ENCODE measurements at places on chromosomes 2 and 18.

DNA sequence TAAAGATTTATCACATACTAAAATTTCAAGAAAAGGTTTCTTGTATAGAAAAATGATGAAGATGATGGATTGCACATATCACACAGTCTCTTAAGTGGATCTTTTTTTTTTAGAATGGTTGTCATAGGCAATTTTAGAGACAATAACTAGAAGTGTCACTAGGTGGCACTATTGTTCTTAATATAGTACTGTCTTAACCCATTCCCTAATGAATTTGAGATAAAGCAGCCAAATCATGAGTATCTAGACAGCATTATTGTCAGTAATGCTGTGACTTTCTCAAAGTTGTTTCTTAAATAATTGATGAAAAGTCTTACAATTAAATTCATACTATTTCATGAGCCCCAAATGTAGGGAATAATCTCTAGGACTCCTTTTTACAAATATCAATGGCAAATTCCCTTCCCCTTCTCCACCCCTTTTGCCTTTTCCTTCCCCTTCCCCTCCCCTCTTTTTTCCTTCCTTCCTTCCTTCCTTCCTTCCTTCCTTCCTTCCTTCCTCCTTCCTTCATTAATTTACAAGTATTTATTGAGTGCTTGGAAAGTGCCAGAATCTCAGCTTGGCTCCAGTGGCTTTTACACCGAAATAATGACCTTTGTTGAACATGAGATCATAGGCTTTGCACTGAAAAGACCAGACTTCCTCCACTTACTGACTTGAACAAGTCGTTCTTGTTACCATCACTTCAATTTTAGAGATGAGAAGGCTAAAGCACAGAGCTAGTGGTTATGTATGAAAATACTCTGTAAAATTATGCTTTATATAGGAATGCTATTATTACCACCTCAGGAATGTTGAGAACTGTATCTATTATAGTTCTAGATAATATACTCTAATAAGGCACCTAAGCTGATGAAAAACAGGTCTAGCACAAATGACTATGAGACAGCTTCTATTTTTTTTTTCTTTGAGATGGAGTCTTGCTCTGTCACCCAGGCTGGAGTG lies 19.8 kb downstream of the MYL12B start:
- DNase-seq, result no peak

DNA sequence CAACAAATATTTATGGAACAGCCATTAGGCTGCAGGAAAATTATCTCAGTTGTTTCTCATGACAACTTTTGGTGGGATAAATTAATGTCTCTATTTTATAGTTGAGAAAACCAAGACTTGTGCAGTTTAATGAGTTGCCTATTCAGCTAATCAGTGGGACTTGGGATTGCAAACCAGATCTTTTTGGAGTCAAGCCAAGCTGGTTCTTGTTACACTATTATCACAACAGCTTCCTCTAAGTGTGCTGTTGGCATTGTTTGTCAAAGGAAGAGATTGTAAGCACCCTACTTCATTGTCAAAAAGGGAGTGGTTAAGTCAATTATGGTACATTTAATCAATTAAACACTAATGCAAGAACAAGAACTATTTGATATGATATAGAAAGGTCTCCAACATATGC lies 119.2 kb downstream of the PAX3 start:
- DNase-seq, result no peak

- DNase-seq, result no peak
Measured at GRCh38 chr2:203871371-203871983, 3.9 kb downstream of the CTLA4 start.

- no peak for DNase-seq
Measured at GRCh38 chr2:2698182-2699120, 367.4 kb upstream of the MYT1L start.

GRCh38 chr2:120989512-120990441 lies 254.1 kb downstream of the GLI2 start:
- no peak for DNase-seq

DNA sequence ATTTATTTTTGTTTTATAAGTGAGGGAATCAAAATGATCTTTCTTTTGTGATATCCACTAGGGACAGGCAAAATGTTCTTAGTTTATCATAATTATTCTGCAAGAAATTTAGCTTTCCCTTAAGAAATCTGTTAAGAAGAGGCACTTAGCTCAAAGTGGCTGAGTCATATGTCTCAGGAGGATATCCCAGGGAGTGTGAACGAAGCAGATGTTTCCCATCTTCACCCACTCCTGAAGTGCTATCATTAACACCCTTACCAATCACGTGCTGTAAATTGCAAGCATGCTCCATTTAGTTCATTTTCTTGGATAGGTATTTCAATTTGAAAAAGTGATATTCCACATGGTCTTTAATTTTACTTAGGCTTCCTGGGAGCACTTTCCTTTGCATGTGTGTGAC lies 774.3 kb upstream of the TMEFF2 start:
- no peak for DNase-seq

DNA sequence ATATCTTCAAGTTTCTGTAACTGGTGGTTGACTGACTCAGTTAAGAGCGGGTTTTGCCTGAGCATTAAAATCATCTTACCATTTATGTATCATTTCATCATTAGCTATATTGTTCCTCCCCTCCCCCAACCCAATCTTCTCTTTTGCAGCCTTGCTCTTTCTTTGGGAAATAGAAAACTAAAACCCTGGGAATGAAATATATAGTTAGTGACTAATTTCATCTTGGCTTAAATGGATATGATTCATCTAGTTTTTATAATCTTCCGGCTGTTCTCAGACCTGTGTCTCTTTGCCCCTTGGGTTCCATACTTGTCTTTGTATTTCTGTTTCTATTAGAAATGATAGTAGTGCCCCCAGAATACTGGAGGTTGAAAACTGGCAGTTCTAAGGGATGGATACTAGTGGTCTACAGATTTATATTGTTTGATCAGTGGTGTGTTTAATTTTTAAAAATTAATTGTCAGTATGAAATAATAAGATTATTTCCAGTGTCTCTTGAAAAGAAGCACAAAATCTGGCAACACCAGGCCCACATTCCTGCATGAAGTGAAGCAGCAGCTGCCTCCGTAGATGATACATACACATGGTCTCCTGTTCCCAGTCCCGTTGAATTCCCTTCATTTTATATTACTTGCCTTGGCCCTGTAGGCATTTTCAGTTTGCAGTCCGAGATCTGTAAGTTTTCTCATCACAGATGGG lies 44.5 kb downstream of the PHLPP1 start:
- DNase-seq, result no peak

DNA sequence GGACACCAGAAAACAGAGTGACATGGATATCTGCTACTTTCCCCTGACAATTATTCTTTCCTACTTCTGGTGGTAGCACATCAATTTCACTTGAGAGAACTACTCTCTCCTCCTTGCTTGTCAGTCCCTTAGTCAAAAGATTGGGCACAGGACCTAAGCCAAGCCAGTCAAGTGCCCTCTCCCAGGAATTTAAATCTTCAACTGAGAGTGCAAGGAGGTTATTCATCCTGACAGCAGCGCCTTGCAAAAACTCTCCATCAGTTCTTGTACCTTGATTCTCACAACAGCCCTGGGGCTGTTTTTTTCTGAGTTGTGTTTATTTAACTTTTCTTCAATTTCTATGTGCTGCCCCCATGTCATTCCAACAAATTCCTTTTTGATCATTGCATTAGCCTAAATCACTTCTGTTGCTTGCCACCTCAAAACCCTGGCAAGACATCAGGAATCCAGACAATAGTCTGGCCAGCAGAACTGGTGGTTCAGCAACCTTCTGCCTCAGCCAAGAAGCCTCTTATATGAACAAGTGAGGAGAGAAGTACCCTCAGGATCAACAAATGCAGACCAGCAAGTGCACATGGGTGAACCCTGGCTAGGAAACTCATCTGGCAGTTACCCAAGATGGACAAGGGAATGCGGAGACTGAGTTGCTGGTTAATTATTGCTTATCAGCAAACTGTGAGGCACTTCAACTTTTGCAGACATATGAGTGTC lies 19.4 kb downstream of the COL4A3 start:
- DNase-seq, result no peak

DNA sequence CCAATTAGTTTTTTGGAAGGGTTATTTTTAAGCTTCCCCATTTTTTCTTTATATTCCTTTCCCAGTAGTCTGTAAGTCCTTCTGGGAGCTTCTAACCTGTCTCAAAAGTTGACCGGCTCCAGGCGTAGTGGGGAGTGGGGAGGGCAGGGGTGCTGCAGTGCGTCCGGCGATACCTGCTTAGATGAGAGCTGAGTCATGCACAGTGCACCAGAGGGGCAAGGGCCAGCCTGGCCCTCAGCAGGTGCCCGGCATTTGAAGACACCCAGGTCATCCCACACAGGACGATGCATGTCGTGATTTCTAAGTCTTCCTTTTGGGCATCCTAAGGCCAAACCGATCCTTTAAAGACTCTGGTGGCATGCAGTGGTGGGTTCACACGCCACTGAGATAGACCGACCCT lies 73.4 kb downstream of the TPO start:
- DNase-seq, result no peak

DNA sequence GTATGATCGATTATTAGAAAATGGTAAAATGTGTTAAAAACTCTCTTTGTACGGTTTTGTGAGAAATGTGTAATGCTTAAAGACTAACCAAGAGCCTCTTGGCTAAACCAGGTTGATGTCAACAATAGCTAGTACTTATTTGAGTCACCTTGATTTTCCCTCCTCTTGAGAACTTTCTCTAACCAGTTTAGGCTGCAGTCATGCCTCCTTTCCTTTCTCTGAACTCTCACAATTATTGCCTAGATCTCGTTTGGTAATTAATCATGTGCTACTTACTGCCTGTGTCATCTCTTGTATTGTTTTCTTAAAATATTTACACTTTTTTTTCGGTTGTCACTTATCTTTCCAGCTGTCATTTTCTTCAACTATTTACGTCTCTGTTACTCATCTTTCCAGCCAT lies 1.1 kb upstream of the EPC2 start:
- no peak for DNase-seq

GRCh38 chr2:171159372-171160118 lies 1.1 kb downstream of the TLK1 start:
- DNase-seq, result peak; percentile 34

GRCh38 chr2:120423167-120423943 lies 77.4 kb downstream of the INHBB start:
- DNase-seq, result no peak

GRCh38 chr2:221517696-221518151 lies 54.4 kb downstream of the EPHA4 start:
- DNase-seq, result peak; percentile 18

GRCh38 chr2:163565192-163565591 lies 170.6 kb downstream of the FIGN start:
- DNase-seq, result no peak

DNA sequence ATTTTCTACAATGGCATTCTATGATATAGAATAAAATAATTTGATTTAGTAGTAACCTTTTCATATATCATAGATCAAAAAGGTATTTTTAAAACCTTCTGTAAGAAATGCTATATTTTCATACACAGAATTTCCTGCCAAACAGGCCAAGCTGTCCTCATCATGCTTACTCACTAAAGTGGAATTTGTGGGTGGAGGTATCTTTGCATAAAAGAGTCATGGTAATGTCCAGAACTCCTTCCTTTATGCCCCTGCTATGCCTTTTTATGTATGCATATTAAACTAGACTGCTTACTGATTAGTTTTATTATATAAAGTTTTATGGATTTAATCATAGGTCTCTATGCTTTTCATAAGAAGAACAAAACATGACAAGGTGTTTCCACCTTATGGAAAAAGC lies 27.5 kb upstream of the MARCHF7 start:
- no peak for DNase-seq

DNA sequence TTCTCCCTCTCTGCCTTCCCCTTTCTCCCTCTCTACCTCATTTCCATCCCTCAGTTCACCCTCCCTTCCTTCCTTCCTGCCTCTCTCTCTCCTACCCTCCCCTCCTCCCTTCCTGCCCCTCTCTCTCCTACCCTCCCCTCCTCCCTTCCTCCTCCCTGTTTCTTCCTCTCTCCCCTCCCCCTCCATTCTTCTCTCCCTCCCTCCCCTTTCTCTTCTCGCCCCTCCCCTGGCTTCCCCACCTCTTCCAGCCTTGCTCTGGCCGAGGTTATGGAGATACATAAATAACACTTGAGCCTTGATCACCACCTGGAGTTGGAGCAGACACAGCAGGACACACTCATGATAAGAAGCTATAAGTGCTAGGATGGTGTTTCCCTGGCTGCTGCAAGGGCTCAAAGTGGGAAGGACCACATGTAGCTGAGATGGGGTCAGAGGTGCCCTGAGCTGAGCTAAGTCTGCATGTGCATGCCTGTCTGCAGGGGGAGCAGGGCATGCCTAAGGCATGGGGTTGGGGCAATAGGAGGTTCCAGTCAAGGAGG lies 326.1 kb upstream of the HS6ST1 start:
- no peak for DNase-seq

DNA sequence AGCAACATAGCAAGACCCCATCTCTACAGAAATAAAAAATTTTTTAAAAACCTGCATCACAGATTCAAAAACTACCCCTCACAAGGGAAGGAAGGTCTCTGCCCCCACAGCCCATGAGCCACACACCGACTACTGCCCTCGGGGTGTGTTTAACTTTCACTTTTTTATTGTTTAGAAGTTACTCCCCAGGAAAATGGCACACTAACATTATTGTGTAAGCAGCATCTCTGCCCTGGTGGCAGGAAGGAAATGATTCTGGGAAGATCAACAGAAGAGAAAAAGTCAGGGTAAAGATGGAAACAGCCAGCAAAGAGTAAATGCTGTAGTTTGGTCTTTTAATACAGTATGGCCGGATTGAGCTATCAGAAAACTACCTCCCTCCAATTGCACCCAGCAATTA lies 21.9 kb downstream of the TRABD2A start:
- no peak for DNase-seq

DNA sequence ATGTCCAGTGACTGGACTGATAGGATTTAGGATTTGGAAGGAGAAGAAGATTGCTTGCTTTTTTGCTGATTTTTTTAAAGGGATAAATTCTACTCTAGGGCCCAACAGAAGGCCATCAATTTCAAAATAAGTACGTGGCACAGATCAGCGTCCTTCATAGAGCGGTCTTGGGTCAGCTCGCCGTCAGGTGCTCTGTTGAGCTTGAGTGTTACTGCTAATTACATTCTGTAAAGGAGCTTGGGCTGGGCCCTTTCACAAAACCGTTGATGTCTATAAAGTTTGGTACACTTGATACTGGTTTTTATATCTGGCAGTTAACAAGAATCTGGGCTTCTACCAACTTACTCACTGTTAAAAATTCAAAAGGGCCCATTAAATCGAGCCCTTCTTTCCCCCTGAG lies 45.4 kb downstream of the ARMC9 start:
- DNase-seq, result no peak

- DNase-seq, result no peak
Measured at GRCh38 chr2:41774011-41774605, 273.7 kb upstream of the PKDCC start.

All from stimulated activated CD8-positive, alpha-beta memory T cell treated with anti-CD3 and anti-CD28 coated beads, Interleukin-2, amount 100 ng/mL, for 48 hours (primary cell).